ENCODE measurements at places on chromosomes 2 and 18.

GRCh38 chr2:165621086-165621560 lies 151.6 kb downstream of the CSRNP3 start:
- DNase-seq = no peak

DNA sequence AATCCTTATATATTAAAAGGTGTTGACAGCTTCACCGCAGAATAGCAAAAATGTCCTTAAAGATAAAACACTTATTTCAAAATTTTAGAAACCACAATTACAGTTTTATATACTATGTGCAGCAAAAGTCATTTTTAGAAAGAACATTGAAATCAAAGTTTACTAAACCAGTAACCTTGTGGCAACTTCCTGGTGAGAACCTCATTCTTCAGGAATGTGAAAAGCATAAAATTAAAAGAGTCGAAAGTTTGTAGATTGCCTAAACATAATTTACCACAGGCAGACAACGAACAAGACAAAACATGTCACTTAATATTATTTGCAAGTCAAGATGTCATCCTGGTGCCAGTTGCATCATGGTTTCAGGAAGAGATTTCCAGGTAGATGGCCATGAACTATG lies 108.3 kb upstream of the NRP2 start:
- DNase-seq = no peak

DNA sequence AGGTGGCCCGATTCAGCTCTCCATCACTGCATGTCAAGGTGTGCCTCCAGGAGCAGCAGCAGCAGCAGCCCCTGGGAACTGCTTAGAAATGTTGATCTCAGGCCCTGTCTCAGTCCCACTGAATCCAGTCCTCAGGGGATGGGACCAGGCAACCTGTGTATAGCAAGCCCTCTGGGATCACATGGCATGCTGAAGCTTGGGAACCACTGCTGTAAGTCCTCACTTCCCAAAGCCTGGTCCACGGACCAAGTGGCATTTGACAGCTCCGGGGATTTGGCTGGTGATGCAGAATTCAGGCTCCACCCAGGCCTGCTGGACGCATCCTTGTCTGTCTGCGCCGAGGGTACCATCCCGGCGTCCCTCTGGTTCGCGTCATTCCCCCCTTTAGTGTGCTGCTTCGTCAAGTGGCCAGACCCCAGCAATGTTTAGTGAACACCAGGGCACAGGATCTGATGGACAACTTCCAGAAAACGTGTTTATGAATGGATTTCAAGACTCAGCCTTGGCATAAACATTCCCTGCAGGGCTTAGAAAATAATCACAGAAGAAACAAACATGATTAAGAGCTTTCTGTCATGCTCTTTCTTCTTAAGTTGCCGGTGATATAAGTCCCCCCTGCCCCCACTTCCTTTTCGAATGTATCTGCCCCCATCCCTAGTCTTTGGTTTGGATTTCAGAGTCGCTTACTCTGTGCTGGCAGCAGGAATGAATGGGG lies 234.0 kb downstream of the GBX2 start:
- no peak for DNase-seq

- DNase-seq = no peak
These were observed 155.0 kb downstream of the EIPR1 start for GRCh38 chr2:3222636-3223035.

GRCh38 chr2:165357758-165358157 lies 111.7 kb upstream of the CSRNP3 start:
- DNase-seq = no peak

DNA sequence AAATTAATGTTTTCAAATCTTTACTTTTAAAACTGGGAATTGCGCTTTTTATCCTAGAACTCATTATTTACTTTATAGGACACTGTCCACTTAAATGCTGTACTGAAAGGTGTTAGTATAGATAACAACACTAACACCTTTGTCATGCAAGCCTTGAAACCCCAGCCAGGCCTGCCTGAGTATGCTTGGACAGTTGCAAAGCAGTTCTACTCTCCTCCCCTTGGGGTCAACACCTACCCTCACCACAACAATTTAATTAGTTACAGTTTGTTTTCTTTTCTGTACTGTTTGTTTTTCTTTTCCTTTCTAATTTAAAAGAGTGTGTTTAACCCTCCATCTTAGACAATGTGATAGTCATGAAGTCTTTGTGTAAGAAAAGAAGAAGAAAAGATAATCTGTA lies 18.9 kb upstream of the FAM98A start:
- no peak for DNase-seq

GRCh38 chr2:204503869-204504268 lies 41.4 kb upstream of the PARD3B start:
- no peak for DNase-seq

GRCh38 chr2:10935953-10936942 lies 24.5 kb downstream of the KCNF1 start:
- no peak for DNase-seq

DNA sequence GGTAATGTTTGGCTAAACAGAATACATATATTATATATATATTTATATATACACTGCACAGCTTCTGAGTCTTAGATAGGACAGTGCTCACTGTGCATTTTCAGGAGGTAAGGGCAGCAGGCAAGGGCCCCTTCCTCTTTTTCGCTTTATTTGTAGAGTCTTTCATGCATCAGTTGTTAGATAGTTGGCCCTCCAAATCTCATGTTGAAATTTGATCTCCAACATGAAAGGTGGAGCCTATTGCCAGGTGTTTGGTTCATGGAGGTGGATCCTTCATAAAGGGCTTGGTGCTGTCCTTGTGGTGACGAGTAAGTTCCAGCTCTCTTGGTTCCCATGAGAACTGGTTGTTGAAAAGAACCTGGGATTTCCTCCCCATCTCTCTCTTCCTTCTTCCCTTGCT lies 48.1 kb downstream of the TSN start:
- DNase-seq = no peak

DNA sequence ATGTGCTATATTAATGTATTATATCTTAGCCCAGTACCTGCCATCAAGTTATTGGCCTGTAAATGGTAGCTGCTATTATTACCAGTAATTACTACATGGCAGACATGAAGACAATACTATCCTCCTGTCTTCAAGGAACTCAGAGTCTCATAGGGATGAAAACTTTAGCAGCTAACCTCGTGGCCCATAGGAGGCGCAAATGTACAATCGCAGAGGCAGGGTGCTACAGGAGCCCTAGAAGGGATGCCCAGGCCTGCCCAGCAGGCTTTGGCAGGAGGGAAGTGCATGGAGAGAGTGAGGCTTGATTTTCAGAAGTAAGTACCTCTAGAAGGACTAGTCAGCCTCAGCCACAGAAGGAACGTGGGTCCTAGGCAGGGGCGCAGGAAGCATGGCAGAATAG lies 44.7 kb upstream of the KIDINS220 start:
- no peak for DNase-seq

GRCh38 chr2:8893474-8893873 lies 56.1 kb upstream of the KIDINS220 start:
- no peak for DNase-seq

DNA sequence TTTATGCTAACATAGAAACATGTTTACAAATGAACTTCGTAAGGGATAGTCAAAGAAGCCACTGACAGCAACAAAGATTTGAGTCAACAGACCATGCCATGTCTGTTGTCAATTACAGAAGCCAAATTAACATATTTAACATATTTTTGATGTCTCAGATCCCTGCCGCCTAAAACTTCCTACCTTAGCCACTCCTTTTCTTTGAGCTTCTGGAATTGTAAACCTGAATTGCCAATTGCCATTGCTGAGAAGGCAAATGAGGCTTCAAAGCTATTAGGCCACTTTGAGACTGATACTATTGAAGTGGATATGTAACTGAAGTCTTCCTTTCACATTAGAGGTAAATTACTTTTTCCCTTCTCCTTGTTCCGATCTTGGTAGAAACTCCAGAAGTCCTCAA lies 66.0 kb upstream of the DSEL start:
- no peak for DNase-seq

- no peak for DNase-seq
These were observed 78.4 kb downstream of the SETBP1 start for GRCh38 chr18:44758861-44759631.

DNA sequence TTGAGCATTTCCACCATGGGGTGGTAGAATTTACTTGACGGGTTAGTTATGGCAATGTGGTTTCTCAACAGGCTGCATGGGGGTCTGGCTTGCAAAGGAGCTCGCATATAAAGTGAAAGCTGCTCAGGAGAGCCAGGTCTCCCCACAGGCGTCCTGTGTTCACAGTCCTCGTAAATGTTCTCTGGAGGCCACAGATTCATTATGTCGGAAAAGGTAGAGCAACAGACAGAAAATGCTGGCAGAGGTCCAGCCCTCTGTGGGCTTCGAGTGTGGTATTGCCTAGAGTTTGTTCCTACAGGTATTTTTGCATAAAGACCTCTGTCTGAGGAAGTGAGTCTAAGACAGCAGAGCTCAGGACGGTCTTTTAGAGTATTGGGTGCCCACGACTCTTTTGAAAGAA lies 96.4 kb downstream of the CDCA7 start:
- no peak for DNase-seq

DNA sequence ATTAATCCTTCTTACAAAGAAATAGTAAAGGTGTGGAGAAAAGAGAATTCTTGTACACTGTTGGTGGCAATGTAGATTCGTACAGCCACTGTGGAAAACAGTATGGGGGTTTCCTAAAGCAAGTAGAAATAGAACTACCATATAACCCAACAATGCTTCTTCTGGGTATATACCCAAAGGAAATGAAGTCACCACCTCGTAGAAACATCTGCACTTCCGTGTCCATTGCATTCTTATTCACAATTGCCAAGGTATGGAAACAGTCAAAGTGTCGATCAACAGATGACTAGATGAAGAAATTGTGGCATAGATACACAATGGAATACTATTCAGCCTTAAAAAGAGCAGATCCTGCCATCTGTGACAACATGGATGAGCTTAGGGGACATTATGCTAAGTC lies 93.4 kb upstream of the TGIF1 start:
- DNase-seq = no peak

GRCh38 chr18:57959278-57959677 lies 84.7 kb upstream of the NEDD4L start:
- no peak for DNase-seq

- DNase-seq = no peak
These were observed 103.0 kb downstream of the PTH2R start for GRCh38 chr2:208509586-208509985.

DNA sequence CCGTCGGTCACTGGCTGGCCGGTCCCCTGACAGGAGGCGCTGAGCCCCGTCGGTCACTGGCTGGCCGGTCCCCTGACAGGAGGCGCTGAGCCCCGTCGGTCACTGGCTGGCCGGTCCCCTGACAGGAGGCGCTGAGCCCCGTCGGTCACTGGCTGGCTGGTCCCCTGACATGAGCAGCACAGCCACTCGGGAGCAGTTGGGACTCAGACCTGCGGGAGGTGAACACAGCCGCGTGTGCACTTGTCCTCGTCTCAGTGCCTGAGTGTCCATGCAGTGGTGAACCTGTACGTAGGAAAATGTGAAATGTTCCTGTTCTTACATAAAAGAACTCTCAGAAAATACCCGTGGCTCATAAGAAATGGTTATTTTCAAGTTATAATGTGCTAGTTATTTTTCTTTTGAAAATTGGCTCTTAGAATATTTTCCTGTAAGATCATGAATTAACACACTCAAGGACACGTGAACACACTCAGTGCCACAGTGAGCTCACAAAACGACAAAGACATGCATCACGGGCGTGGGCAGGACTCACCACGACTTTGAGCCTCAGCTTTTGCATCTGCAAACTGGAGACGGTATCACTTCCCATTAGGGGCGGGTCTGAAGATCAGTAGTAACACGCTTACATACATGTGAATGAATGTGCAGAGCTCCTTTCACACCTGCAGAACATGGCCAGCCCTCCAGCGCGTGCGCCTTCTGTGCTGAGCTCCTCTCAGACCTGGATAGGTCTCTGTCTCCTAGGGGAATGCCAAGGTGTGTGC lies 21.1 kb upstream of the NFATC1 start:
- no peak for DNase-seq

GRCh38 chr2:84957771-84958134 lies 13.2 kb upstream of the KCMF1 start:
- no peak for DNase-seq

DNA sequence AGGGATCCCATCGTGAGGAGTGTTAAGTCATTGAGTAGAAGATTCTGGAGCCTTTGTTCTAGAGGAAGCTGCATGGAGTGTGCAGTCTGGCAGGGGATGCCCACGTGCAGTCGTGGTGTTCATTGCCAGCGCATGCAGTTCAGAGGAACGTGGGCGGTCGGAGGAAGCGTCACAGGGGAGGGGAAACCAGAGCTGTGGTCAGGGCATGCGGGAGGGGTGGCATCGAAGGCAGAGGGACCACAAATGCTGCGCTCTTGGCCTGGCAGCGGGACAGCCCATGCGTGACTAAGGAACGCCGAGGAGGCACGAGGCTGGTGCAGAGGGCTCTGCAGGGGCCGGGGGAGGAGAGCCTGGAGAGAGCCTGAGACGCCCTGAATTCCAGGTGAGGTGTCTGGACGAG lies 141.1 kb downstream of the KLHL29 start:
- no peak for DNase-seq

DNA sequence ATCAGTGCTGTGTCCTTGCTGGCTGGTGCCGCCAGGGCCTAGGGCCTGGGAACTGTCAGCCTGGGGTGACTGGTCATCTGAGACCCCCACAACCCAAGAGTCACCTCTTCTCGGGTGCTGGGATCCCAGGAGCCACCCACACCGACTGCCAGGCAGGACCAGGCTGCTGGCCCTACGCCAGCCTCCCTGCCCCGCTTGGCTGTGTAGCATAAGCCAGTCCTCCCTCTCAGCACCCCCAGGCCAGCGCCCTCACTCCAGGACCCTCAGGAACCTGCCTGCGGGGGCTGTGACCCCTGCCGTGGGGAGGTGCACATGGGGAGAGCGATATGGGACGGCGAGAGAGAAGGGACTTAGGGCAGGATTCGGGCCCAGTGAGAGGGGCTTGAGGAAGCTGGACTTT lies 9.5 kb downstream of the ARHGEF4 start:
- no peak for DNase-seq

GRCh38 chr18:62506495-62507143 lies 16.2 kb upstream of the ZCCHC2 start:
- no peak for DNase-seq

DNA sequence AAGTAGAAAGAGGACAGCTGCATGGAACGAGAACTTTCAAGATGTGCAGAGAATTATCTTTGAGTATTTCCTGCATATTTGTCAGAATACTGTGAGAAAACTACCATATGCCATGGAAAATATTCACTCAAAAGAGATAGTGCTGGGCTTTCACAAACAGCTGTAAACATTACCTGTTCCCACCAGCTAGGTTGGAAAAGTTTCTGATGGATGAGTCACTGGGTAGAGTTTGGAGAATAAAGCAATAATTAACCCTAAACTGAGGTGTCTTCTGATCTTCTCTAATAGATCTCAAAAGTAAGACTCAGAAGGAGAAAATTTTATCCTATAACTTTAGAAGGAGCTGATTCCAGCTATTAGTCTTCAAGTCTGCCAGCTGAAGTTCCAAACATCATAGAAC lies 3.9 kb upstream of the FSIP2 start:
- no peak for DNase-seq

- DNase-seq = no peak
These were observed 87.3 kb downstream of the PDK1 start for GRCh38 chr2:172643142-172643541.
